ENCODE measurements at places on chromosomes 4 and X.

- no peak for DNase-seq
Observed at GRCh38 chrX:152024710-152025109, 50.2 kb upstream of the GABRE start.

GRCh38 chrX:82038793-82039192 lies 836.9 kb downstream of the SH3BGRL start:
- no peak for DNase-seq

GRCh38 chr4:104942990-104943743 lies 203.5 kb upstream of the TET2 start:
- DNase-seq, result no peak

GRCh38 chr4:86380181-86380724 lies 20.4 kb upstream of the MAPK10 start:
- DNase-seq, result no peak

- DNase-seq, result no peak
Observed at GRCh38 chr4:93263166-93263565, 565.4 kb upstream of the ATOH1 start.

GRCh38 chr4:139035650-139036049 lies 20.1 kb downstream of the NOCT start:
- no peak for DNase-seq
